ENCODE measurements at places on chromosomes 7 and 10.

DNA sequence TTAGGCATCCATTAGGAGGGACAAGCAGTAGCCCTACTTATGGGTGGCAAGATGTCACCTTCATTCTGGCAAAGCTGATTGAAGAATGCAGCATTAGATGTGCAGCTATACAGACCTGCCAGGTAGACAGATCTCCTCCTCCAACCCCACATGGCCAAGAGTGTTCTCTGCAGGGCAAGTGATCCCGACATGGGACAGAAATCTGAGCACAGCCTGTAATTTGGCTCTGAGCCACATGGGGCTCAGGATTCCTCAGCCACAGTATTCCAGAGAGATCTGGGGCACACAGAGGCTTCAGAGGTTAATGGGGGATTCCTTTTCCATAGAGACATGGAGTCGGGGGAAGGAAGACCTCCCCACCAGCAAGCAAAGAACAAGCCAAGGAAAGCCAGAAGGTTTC, 58.7 kb upstream of the GDF10 start:
- DNase-seq = no peak

DNA sequence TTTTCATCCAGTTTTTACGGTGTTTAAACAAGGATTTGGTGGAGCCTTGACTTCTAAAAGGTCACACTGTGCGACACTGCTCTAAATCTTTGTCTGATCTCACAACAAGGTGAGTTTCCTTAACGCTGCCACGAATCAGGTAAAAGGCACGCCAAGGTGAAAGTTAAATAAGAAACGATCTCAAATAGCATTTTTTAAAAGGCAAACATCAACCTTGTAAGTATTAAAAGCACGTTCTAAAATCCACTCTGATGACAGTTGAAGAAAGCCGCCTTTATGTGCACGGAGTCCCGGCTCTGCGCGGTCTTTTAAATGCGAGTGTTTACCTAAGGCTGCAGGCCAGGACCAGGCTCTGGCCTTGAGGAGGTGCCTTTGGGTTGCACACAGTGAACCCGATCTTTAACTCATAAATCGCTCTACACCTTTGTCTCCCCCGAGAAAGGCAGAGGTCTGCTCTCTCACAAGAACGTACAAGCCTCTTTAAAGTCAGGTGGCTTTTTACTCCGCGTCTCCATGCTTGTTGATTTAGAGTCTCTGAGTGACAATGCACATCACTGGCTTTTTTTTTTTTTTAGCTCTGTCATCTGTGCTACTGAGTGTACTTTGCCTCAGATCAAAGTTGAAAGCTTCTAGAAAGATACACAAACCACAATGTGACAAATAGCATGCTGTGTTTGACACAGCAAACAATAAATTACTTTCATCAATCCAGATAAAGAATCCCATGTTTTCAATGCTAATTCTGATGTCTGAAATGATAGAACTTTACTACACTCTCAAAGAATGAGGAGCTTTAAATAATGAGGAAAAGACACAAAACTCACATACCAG, 25.9 kb upstream of the RNF32 start:
- DNase-seq = no peak

- no peak for DNase-seq
Measured at GRCh38 chr7:90243556-90243955, 1.4 kb upstream of the CFAP69 start.

GRCh38 chr10:34109495-34109894, 705.6 kb downstream of the PARD3 start:
- no peak for DNase-seq

- DNase-seq = no peak
Measured at GRCh38 chr10:95336702-95337101, 45.9 kb upstream of the PDLIM1 start.

DNA sequence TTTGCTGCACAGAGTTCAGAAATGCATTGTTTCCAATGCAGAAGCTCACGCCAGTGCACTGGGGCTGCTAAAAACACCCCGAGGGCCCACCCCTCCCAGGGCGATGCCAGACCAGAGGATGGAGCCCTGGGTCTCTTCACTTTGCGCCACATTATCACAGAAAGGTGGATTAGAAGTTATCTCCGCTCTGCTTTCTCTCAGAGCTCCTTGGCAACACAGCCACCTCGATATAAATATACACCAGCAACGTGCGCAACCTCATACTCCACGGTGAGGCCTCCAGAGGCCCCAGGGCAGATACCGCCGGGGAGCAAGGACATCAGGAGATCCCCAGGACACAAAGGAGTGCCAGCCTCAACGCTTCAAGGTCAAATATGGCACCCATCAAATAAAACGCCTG, 121.0 kb upstream of the TBX20 start:
- DNase-seq = no peak

DNA sequence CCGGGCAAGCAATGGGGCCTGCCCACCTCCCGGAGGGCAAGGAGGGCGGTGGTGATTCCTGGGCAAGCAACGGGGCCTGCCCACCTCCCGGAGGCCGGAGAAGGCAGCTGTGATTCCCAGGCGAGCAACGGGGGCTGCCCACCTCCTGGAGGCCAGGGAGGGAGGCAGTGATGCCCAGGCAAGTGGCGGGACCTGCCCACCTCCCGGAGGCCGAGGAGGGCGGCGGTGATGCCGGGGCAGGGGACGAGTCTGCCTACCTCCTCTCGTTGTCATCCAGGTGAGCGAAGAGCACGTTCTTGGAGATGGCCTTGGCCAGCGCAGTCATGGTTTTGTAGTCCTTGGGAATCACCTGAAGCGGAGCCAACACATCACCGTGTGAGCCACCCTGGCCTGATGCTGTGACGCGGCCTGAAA, 49.5 kb upstream of the DNAAF5 start:
- DNase-seq = no peak

DNA sequence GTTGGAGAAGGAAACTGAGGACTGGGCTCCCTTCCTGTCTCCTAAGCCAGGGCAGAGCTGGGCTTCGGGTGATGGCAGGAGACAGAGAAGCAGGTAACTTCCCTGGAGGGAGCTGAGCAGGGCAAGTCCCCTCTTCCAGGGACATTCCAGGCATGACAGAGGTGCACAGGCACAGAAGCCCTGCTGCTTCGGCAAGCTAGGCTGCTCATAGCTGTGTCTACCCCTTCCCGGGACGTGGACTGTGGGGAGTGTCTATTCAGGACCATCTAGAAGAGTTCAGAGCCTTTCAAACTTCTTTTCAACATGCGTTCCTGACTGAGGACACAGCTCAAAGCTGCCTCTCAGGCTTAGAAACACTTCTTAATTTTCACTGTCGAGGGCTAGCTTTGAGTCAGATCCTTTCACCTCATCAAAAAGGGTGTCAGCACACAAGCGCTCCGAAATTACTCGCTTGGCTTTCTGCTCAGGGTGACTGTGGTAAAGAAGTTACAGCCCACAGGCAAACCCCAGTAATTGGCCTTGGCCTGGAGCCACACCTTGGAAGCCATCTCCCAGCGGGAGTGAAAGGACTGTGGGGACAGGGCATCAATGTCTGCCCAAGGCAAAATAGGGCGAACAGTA, 63.7 kb upstream of the STEAP1B start:
- DNase-seq = no peak

GRCh38 chr10:60714233-60714632, 64.0 kb upstream of the CDK1 start:
- DNase-seq = no peak

DNA sequence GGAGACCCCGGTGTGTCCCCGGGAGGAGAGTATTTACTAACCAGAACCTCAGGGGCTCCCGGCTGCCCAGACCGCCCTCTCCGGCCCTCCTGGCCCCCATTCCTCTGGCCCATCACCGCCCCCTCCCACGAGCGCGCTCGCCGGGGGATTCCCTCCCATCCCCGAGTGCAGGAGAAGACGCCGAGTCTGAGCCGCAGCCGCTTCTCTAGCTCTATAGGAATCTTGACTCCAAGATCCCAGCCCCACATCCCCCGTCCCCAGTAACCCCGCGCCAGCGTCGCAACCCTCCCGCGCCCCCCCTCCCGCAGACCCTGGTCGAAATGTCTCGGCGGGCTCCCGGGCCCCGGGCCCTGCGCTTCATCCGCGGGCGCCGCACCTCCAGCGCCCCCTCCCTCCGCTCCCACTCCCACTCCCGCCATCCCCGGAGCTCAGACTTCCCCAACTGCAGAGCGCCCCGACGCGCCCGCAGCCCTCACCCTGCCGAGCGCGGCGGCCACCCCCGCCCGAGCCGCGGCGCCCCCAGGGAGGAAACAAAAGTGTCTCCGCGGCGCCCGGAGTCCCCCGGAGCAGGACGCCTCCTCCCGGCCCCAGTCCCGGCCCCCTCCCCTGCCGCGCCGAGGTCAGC, 541 bp downstream of the ELMO1 start:
- DNase-seq = no peak

Data from central memory CD8-positive, alpha-beta T cell (primary cell).